Aorta (tissue), 5 donors: ENCODE measurements at places on chromosomes 1 and 21. TPM values are rescaled to one million over a fixed set of nuclear protein-coding genes. Genes with fewer than 3 reads are reported as not detected.

GRCh38 chr1:174957829-174958228, 41.9 kb upstream of the CACYBP start:
- H3K36me3 ChIP-seq: no peaks in the 10 kb centered on the region
- H3K4me1 ChIP-seq: peaks cover 3% of the 10 kb centered on the region
- H3K27ac ChIP-seq: no peak overlapping the region
- no peaks in the 10 kb centered on the region for H3K27me3 ChIP-seq
- no peak overlapping the region for H3K4me3 ChIP-seq

DNA sequence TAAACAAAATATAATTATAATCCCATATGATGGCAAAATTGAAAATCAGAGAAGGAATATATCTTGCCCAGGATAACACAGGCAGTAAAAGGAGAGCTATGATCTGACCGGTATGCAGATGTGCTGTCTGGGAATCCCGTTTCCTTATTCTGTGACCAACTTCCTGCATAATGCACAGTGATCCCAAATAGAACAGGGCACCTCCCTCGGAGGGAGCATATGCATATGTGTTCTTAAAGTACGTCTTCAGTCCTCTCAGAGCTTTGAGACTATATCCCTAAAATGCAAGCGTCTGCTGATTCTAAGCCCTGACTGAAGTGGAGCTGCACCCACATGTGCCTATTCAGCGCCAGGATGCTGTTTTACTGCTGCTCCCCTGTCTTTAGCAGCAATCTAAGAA, 366.1 kb upstream of the PTBP2 start:
- no peaks in the 10 kb centered on the region for H3K36me3 ChIP-seq
- DNase-seq: no peak
- no peaks in the 10 kb centered on the region for H3K4me1 ChIP-seq
- no peaks in the 10 kb centered on the region for H3K27me3 ChIP-seq
- no peak overlapping the region for H3K4me3 ChIP-seq

GRCh38 chr1:215143497-215143896, 61.0 kb downstream of the KCNK2 start:
- no peaks in the 10 kb centered on the region for H3K27me3 ChIP-seq
- no peaks in the 10 kb centered on the region for H3K36me3 ChIP-seq
- no peak for DNase-seq
- H3K4me1 ChIP-seq: no peaks in the 10 kb centered on the region
- H3K27ac ChIP-seq: no peak overlapping the region

GRCh38 chr1:81702079-81702715, 98.5 kb upstream of the ADGRL2 start:
- H3K4me3 ChIP-seq: no peak overlapping the region
- H3K27me3 ChIP-seq: no peaks in the 10 kb centered on the region
- no peaks in the 10 kb centered on the region for H3K36me3 ChIP-seq
- DNase-seq: no peak

S100A1 gene
- 0.69 TPM for total RNA-seq

NPHS2 gene
- not detected for total RNA-seq

CIART gene
- 3.0 TPM for total RNA-seq

DCST1 gene
- 0.26 TPM for total RNA-seq
